ENCODE measurements at places on chromosomes 5 and 9.

- no peak for DNase-seq
Measured at GRCh38 chr5:174825587-174825986, 101.2 kb downstream of the MSX2 start.

- no peak for DNase-seq
Measured at GRCh38 chr9:107387409-107387808, 102.2 kb downstream of the KLF4 start.

GRCh38 chr5:139745800-139746690 is 49.6 kb upstream of the PSD2 start:
- no peak for DNase-seq

DNA sequence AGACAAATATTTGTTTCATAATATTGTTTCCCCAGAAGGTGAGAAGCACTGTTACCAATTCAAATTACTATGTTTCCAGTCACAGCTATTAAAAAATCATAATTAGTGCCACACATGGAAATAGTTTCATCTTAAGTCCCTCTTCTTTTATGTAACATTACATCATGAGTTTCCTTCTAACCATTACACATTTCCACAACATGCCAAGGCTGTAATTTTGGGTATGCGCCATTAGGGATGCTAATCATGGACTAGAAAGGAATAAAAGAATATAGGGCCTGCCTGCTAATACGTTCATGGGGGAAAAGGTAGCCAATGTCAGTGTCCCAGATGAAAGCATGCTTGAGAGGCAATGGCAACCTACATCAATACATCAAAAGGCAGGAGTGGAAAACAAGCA is 142.5 kb upstream of the LPAR1 start:
- no peak for DNase-seq

DNA sequence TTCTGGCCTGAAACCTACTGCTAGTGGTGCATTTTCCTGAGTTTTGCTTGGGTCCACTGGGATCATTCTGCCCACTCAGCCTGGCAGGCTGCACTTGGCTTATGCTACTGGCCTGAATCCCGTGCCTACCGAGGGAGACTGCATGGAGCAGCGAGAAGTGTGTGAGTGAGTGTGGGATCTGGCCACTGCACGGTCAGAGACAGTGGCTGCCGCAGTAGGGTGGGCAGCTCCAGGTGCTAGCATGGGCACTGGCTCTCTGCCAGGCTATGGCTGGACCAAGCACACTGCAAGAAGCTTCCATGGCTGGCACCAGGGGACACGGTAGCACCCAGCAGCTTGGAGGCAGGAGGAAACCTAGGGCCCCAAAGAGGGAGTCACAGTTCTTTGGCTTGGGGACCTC is 1058.7 kb upstream of the ACO1 start:
- no peak for DNase-seq

DNA sequence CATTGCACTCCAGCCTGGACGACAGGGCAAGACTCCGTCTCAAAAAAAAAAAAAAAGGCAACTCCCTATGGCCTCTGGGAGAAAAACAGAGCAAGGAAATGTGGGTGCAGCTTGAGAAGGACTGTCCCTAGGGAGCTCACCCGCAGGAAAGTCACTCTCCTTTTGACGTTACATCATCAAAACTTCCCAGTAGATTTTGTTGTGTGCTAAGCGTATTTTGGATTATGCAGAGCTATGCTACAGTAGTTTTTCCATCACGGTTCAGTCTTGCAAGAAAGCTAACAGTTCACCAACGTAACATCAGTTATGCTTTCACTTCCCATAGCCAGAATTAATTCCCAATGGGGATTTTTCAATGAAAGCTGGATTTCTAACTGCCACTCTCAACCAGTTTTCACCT is 138.8 kb downstream of the HSD17B3 start:
- no peak for DNase-seq

GRCh38 chr5:143004361-143005145 is 234.4 kb downstream of the ARHGAP26 start:
- DNase-seq: no peak

GRCh38 chr5:160183075-160183474 is 46.2 kb upstream of the FABP6 start:
- DNase-seq: no peak

- DNase-seq: no peak
Measured at GRCh38 chr5:147578228-147579024, 68.6 kb upstream of the DPYSL3 start.

DNA sequence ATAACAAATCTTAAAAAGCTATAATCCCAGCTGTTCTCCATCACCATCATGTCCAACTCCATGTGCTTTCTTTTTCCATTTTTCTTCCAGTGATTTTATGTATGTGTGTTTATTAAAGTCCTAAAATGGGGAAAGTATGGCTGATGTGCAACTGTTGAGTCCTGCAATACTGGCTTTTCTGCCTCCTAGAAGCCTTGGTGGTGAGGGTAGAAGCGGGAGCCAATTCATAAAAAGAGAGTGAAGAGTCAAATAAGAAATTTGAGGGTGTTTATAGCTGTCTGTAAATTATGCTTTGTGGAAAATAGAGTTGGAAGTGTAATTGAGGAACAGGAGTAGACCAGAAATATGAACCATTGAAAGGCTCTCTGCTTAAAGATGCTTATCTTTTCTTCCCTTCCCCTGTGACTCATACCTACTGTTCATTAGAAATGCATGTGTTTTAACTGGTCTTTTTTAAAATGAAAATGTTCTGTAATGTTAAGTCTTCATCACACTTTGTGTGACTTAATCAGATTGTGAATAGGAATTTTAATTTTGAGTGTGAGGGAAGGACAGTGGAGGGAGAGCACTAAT is 80.1 kb downstream of the ZCCHC7 start:
- DNase-seq: no peak

Data from bone marrow (tissue), 2 donors.